ENCODE measurements at places on chromosomes 6 and 20.

- no peak for DNase-seq
Measured at GRCh38 chr20:59640267-59640666, 35.9 kb downstream of the PHACTR3 start.

- no peak for DNase-seq
Measured at GRCh38 chr6:98657764-98658163, 176.6 kb upstream of the POU3F2 start.

- DNase-seq, result no peak
Measured at GRCh38 chr6:139583420-139583819, 209.0 kb upstream of the CITED2 start.

DNA sequence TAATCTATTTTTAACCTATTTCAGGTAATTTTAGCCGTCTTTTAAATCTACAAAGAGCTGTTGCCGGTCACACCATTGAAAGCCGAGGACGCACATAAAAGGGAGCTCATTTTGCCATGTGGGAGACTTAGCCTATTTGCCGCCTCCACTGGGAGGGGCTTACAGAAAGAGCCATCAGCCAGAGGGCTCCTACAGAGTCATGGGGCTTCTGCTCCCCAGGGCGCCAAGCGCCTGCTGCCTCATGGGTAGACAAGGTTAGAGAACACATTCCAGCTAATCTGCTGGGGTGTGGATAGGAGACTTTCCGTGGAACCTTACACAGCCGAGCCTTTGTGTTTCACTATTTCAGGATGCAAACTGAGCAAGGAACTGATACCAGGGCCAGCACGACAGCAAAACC lies 12.6 kb downstream of the PCMTD2 start:
- no peak for DNase-seq

- no peak for DNase-seq
Measured at GRCh38 chr6:137240168-137240567, 21.0 kb upstream of the IFNGR1 start.

- no peak for DNase-seq
Measured at GRCh38 chr6:20915156-20915555, 380.9 kb downstream of the CDKAL1 start.

- DNase-seq, result no peak
Measured at GRCh38 chr6:117375446-117375845, 50.3 kb downstream of the ROS1 start.

GRCh38 chr20:50368386-50368785 lies 141.8 kb upstream of the PTPN1 start:
- no peak for DNase-seq

DNA sequence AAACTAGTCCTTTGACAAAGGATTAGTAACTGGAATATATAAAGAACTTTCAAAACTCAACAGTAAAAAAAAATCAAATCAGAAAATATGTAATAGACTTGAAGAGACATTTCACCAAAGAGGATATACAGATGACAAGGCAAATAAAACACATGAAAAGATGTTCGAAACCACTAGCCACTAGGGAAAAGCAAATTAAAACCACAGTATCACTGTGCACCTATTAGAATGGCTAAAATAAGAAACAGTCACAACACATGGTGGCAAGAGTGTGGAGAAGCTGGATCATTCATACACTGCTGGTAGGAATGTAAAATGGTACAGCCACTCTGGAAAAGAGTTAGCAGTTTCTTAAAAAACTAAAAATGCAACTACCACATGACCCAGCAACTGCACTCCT lies 14.9 kb downstream of the ZBTB2 start:
- DNase-seq, result no peak

GRCh38 chr20:16848061-16848460 lies 99.9 kb downstream of the OTOR start:
- no peak for DNase-seq

GRCh38 chr6:137734875-137735182 lies 132.2 kb upstream of the TNFAIP3 start:
- no peak for DNase-seq

DNA sequence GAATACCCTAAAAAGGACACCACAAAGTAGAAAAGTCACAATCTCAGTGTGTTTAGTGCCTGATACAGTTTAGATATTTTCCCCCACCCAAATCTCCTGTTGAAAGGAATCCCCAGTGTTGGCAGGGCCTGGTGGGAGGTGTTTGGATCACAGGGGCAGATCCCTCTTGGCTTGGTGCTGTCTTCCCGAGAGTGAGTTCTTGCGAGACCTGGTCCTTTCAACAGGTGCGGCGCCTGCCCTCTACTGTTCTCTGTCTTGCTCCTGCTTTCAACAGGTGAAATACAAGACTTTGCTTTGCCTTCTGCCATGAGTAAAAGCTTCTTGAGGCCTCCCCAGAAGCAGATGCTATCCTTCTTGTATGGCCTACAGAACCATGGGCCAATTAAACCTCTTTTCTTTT lies 534.3 kb upstream of the NRSN1 start:
- DNase-seq, result no peak

GRCh38 chr6:6331393-6331792 lies 10.9 kb upstream of the F13A1 start:
- no peak for DNase-seq

DNA sequence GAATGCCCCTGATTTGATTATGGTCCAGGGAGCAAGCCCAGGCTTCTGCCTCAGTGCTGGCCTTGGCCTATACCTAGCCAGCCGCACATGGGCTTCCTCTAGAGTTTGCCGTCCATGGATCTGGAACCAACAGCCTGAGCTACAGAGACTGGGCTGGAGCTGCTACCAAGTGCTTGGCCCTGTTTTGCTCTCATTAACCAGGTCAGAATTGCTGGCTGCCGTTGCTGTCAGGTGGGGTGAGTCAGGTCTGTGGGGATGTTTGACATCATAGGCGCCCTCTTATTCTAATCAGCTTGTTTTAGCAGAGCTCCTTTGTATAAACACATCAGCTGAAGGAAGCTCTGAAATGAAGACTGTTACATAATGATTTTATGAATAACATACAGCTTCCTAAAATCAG lies 83.1 kb upstream of the PHACTR2 start:
- no peak for DNase-seq

DNA sequence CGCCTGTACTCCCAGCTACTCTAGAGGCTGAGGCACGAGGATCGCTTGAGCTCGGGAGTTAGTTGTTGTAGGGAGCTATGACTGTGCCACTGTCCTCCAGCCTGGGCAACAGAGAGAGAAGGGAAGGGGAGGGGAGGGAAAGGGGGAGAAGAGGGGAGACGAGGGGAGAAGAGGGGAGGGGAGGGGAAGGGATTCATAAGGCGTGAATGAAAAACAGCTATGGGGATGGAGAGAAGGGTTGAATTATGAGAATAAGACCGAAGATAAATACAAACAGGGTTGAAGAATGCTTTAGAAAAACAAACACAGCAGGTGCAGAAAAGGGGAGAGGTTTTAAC lies 106.0 kb downstream of the TRIM27 start:
- no peak for DNase-seq

DNA sequence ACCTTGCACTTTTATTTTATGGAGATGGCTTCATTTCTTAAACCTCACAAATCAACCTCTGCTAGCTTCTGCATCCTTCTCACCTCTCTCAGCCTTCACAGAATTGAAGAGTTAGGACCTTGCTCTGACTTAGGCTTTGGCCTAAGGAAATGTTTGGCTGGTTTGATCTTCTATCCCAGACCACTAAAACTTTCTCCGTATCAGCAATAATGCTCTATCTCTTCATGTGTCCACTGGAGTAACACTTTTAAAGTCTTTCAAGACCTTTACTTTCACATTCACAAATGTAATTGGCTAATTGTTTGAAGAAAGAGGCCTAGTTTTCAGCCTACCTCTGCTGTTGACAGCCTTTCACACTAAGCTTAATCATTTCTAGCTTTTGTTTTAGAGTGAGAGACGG lies 212.9 kb downstream of the TTLL2 start:
- DNase-seq, result no peak

- no peak for DNase-seq
Measured at GRCh38 chr6:38370653-38371601, 268.8 kb downstream of the BTBD9 start.

DNA sequence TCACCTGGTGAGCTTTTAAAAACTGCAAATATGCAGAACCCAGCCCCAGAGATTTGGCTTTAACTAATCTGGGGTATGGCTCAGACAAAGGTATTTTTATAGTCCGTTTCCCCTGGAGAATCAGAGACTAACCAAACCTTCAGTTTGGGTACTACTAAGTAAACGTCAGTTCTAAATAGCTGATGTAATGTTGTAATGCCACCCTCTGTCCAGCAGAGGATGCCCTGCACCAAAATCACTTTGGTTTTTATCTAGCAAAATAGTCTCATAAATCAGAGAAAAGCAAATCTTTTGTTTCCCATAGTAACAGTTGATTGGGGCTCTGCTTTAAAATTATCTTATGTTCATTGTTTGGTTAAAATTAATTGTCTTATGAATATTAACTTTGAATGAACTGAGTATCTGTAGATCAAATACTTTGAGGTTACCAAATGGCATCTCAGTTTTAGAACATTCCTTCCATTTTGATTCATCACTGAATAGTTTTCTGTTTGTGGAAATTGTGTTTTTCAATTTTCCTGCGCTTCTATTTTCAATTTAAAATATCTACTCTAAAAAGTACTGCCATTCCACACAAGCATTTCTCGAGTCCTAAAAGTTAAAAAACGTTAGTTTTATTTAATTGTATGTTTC lies 278.3 kb upstream of the PLCB4 start:
- DNase-seq, result no peak

Data from activated CD8-positive, alpha-beta memory T cell treated with anti-CD3 and anti-CD28 coated beads for 1 hour (primary cell).